ENCODE measurements at places on chromosomes 11 and 22. TPM values are rescaled to one million over a fixed set of nuclear protein-coding genes. Genes with fewer than 3 reads are reported as not detected.

Gene SBF2
- total RNA-seq = 26.3 TPM

Gene PDGFB
- total RNA-seq = 0.31 TPM

Gene NELL1
- not detected for total RNA-seq

Gene ADORA2A
- 15.0 TPM for total RNA-seq

Gene PNPLA3
- 0.53 TPM for total RNA-seq

Gene RTN4R
- 1.6 TPM for total RNA-seq

DNA sequence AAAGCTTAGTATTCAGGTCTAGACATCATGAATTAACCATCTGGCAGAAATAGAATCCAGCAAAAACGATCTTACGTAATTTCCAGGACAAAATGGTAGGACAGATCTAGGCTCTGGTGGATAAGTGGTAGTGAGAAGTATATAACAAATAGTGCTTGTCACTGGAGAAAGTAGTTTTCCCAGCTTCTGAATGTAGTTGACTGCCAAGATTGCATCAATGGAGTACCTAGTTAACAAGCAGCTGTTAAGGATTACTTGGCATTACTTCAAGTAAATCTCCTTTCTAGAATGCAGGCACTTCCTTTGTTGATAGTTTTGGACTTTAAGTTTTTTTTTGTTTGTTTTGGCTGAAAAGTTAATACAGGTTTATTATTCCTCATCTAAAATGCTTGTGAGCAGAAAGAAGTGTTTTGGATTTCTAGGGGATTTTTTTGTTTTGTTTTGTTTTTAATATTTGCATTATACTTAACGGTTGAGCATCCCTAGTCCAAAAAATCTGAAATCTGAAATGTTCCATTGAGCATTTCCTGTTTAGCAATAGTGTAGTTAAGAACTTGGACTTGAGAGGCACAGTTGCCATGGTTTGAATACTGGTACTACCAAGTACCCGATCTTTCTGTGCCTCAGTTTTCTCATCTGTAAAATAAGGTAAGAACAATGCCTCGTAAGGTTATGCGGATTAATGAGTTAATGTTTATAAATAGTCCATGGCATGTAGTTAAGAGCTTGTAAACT is 20.3 kb downstream of the FAM118B start:
- no peak for DNase-seq

DNA sequence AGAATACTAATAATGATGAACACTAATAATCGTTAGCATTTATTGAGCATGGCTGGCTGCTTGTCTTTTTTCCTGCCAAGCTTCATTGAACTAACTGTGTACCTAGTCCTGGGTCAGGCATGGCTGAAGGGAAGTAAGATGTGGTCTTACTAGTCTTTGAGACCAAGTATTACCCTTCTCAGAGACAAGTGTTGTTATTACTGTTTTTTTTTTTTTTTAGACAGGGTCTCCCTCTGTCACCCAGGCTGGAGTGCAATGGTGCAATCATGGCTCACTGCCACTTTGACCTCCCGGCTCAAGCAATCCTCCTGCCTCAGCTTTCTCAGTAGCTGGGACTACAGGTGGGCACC is 4.6 kb downstream of the ST14 start:
- DNase-seq = no peak

DNA sequence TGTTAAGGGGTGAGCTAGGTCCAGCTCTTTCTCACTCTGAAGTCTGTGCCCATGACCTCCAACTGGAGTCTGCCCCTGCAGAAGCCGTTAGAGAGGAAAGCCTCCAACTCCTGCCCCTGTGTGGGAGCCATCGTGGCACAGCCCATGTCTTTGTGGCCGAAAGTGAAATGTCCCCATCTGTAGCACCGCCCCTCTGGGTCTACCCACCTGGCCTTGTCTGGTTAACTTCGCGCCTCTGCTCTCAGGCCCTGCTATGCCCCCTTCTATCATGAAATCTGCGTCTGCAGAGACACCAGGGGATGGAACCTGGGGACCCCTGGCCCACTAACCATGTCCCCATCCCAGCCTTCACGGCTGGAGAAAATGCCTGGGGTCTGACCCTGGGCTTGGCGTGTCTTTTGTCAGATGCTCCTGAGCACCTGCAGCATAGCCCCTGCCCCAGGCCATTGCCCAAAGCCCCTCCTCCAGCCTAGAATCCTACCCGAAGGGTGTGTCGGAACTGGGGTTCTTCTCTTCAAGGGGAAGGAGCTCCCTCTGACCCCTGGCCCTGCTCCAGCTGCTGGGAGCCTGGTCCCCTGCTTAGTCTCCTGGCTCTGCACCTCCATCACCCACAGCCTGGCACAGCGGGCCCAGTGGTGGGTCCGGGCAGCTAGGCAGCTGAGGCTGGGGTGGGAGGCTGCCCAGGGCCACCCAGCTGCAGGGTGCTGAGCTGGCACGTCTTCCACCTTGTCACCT is 35.8 kb upstream of the HMOX1 start:
- DNase-seq = no peak

DNA sequence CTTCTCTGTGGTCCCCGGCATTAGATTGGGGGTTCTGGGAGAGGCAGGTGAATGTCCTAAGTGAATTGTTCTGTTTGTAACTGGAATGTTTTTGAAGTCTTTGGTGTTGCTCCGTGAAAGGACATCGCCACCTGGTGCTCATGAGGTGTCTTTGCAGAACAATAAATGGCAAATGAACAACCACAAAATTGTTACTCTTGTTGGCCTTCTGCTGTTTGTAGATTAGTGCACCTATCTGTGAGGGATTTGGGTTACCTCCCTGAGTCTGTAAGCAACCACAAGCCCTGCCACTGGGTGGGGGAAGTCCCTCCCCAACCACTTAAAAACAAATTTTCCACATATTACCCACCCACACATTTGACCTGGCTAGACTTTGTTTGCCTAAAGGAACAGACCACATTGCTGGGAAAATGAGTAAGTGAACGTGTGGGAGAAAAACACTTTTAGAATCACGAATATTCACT is 4.7 kb downstream of the MPEG1 start:
- DNase-seq = no peak

- peak; percentile 31 for DNase-seq
Observed at GRCh38 chr22:28801845-28802594, 1.7 kb upstream of the XBP1 start.

DNA sequence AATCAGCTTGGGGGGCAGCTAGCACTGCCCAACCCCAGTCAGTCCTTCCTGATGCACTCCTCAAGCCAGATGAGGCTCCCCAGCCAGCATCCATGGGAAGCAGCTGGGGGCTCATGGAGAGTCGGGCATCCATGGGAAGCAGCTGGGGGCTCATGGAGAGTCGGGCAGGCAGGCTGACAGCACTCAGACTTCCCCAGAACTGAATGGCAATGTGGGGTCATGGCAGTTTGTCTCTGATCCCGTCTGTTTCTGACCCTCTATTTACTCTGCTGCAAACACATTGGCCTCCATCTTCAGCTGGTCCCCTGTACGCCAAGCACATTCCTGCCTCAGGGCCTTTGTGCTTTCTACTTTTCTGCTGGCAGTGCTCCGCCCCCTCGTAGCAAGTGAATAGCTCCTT is 314.8 kb downstream of the NTM start:
- DNase-seq = no peak

GRCh38 chr11:12657981-12658380 is 16.2 kb upstream of the TEAD1 start:
- no peak for DNase-seq

DNA sequence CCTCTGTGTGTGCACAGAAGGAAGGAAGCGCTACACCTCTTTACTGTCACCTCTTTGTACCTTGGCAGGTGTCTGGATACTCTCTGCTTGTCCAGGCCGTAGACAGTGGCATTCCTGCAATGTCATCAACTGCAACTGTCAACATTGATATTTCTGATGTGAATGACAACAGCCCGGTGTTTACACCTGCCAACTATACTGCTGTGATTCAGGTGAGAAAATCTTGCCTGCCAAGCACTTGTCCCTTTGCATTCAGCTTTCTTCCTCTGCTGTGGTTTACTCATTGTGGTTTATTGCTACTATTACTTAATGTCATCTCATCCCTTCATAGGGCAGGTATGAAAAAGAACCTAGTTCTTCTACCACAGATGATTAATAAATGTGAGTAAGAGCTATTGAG is 131.9 kb upstream of the MTNR1B start:
- DNase-seq = no peak

DNA sequence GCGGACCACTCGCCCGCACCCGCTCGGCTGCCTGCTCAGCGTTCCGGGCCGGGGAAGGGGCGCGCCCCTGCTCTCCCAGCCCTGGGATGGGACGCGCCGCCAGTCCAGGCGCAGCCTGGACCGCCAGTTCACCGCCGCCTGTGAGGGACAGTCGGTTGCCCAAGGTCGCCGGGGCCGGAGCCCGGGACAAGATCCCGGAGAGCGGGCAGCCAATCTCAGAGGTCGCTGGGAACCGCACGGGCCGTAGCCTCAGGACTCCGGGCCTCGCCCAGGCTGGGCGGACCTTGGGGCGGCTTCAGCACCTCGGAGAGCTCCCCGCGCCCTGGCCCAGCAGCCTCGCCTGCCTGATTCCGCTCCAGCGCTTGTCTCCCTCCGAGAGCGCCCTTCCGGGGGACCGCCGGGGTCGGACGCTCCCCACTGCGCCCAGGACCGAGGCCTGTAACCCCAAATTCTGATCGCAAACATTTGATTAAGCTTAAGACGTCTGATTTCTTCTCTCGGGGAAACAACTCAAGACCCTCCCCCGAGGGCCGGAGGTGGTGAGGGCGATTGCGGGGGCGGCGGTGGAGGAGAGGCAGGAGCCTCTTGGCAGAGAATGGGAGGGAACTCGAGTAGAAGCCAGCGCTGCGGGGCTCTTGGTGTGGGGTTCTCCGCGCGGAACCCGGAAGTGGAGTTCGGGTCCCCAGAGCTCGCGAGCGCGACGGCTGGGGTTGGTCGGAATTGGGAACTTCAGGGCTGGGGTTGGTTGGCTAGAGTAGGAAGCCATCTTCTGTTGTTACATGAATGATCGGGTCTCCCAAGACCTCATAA is 1.1 kb upstream of the CHRM4 start:
- DNase-seq = peak; percentile 89

GRCh38 chr11:14132312-14132711 is 169.8 kb downstream of the SPON1 start:
- DNase-seq = no peak

DNA sequence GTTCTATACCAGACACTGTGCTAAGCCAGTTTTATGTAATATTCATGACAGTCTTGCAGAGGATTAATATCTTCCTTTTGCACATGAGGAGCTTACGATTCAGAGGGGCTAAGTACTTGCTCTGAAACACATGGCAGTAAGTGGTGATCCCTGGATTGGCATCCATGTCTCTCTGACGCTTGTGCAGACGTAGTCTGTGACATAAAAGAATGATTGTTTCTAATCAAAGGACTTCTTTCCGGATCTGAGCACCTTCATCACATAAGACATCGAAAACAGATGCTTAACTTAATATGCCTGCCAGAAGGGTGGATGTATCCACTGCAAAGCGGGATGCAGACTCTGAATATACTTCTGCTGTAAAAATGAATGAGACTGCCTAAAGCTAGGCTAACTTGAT is 74.8 kb downstream of the ARHGAP42 start:
- DNase-seq = no peak

- no peak for DNase-seq
Observed at GRCh38 chr22:49317369-49317768, 510.3 kb downstream of the BRD1 start.

DNA sequence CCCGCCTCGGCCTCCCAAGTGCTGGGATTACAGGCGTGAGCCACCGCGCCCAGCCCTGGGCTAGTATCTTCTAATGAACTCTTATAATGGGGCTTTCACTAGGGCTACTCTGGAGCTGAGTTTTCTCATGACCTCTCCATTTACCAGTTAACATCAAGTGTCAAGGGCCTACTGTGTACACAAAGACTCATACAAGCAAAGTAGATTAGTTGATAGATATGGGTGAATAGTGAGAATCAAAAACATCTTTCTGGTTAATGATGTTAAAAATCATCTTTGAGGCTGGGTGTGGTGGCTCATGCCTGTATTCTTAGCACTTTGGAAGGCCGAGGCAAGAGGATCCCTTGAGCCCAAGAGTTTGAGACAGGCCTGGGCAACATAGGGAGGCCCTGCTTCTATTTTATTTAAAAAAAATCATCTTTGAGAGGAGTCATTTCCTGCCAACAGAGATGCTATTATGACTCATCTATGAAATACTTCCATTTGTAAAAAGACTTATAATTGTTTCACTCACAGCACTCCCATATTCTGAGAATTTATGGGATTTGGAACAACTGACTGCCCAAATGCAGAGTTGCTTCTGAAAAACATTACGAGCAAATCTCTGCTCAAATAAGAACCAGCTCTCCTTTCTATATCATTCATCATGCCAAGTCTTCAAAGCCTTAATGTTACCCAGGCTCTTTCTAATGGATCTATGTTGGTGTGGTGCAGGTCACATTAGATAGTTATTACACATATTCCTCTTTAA is 57.0 kb downstream of the GDPD4 start:
- no peak for DNase-seq

DNA sequence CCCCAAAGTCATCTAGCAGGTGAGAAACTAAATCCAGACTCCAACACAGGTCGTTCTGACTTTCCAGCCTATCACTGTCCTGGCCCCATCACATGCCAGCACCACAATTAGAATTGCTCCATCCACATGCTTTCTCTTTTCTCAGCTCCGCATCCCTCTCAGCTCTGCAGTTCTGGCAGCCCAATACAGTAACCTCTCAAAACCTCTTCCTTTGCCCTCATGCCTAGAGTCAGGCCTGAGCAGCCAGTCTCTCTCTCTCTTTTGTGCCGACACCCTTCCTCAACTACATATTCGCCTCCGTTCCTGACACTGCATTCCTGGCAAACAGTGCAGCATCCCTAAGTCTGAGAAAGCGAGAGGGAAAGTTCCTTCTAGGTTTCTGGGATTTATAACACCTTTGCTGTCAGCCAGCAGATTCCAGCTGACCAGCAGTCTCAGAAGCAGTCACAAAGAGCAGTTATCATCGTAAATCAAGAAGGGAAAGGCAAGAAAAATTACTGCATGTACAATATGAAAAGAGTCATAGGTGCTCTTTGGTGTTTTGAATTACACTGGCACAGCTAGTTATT is 258.0 kb downstream of the FAT3 start:
- DNase-seq = no peak

Data from natural killer cell (primary cell).